ENCODE measurements at places on chromosomes 6 and 20. TPM values are rescaled to one million over a fixed set of nuclear protein-coding genes. Genes with fewer than 3 reads are reported as not detected.

HDGFL1 gene
- total RNA-seq, result not detected

PACSIN1 gene
- 0.04 TPM for total RNA-seq

PTCHD4 gene
- total RNA-seq, result 3.4 TPM

PCK1 gene
- not detected for total RNA-seq

EYA2 gene
- total RNA-seq, result not detected

DLL1 gene
- total RNA-seq, result 4.2 TPM

MAFB gene
- 3.5 TPM for total RNA-seq

ASIP gene
- not detected for total RNA-seq

RCAN2 gene
- 6.2 TPM for total RNA-seq
